ENCODE measurements at places on chromosomes 16 and 17.

DNA sequence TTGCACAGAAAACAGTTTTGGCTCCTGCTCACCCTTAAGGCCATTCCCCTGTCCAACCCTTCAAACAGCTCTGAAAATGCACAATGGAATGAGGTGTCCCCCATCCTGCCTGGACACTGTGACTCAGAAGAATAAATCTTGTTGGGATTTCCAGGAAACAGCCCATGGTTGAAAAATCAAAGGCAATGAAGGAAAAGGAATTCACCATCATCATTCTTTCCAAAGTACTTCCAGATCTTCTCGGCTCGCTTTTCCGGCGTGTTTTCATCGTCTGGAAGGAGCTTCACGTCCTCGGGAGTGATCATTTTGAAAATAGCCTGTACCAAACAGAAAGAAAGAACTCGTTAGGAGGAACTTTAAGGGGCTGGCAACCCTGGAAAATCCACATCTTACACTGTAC is 4.3 kb downstream of the RCVRN start:
- peak; percentile 90 for DNase-seq

GRCh38 chr17:39730095-39730921 is at the start of gene MIEN1:
MIEN1 (minus strand) TSS chr17:39730532; CDS start chr17:39730495, 37 bp downstream.
- peak; percentile 80 for DNase-seq

- no peak for DNase-seq
Observed at GRCh38 chr16:30346286-30346685, 8.8 kb downstream of the CD2BP2 start.

- DNase-seq = no peak
Observed at GRCh38 chr17:80639658-80640057, 95.0 kb downstream of the RPTOR start.

GRCh38 chr16:61797296-61797795 is 238.9 kb downstream of the CDH8 start:
- DNase-seq = peak; percentile 37

DNA sequence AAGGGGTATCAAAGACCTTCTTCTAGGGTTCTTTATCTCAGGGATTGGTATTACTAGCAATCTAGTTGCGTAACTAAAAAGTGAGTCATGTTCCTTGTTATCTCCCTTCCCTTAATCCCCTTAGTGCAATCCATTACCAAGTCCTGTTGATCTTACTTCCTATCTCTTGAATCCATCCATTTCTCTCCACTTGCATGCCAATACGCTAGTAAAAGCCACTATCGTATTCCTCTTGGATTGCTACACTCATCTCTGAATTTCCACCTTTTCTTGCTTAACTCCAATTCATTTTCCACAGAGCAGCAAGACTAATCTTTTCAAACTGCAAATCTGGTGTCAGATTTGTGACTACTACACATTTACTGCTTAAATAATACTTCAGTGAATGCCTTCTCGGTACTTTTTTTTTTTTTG is 1.8 kb upstream of the ADAT1 start:
- DNase-seq = peak; percentile 23

DNA sequence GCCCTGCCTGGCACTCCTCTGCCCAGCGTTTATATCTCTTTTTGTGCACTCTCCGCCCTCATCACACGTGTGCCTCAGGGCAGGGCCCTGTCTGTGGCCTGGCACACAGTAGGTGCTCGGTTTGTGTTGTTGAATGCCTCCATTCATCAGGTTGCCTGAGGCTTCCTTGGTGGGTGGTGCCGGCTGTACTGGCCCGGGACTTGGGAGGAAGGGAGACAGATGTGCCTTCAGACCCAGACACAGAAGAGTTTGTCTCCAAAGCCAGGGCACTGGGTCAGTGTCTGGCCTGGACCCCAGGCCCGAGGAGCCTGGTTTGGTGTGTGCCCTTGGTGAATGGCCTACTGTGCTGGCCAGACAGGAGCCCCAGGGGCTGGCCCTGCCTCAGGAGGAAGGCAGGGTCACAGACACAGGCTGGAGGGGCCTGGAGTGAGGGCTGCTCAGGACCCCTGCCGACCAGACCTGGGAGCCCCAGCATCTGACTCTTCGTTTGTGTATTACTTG is 71.6 kb downstream of the RAI1 start:
- no peak for DNase-seq

DNA sequence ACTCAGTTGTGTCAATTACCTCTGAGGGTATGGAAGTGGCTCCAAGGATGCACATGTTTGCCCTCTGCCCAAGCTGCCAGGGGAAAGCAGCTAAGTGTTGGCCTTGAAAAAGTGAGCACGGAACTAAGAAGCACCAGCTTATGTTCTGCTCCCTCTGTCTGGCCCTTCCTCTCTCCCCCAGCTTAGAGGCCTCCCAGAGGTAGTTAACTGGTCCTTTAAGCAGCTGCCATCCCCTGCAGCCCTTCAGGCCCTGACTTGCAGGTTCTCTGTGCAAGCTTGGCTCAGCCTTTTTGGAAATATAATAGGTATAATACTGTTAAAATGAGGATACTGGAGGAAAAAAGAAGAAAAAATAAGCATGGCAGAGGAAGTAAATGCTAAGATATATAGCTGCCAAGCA is 7.0 kb upstream of the UBE2Z start:
- DNase-seq = no peak

- peak; percentile 47 for DNase-seq
Observed at GRCh38 chr17:40516581-40517285, 15.3 kb upstream of the TNS4 start.

- DNase-seq = no peak
Observed at GRCh38 chr16:11552440-11552839, 34.3 kb downstream of the LITAF start.

GRCh38 chr17:39548494-39549225 is 59.1 kb downstream of the NEUROD2 start:
- no peak for DNase-seq

GRCh38 chr16:49928176-49929041 is 72.5 kb upstream of the ZNF423 start:
- DNase-seq = no peak

- DNase-seq = no peak
Observed at GRCh38 chr16:29770250-29770929, 7.7 kb upstream of the ZG16 start.

- DNase-seq = peak; percentile 44
Observed at GRCh38 chr16:72847187-72848027, 200.5 kb downstream of the ZFHX3 start.

DNA sequence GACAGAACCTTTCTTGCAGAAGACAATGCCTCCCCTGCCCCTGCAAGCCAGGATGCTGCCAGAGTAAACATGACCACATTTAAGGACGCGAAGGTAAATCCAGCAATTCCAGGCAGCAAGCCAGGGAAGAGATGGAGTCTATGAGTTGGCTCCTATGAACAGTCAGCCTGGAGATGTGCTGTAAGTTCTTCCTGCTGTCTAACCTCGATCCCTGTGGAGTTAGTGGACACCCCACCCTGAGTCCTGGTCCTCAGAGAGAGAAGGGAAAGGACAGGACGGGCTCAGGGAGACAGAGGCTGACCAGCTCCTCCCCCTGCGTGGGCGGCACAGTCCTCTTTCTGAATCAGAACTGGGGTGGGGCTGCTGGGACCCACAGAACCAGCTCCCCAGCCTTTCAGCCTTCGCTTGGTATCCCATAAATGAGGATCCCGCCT is 24.9 kb downstream of the CDC42EP4 start:
- DNase-seq = peak; percentile 50

DNA sequence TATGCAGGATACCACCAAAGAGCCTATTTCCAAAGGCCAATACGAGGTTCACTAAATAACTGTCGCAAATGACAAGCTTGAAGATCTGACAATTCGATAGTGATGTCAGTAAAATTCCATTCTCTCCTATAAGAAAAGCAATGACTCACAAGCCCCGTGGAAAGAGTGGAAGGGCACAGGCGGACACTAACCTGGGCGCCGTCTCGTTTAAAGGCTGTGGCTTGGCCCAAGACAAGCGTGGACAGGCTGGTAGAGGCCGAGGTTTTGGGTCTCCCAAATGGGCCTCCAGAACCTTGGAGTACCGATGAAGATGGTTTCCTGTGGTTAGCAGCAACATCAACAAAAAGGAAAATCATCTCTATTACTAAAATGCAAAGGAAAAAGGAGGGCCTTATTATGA is 16.5 kb upstream of the SLC38A8 start:
- DNase-seq = no peak

DNA sequence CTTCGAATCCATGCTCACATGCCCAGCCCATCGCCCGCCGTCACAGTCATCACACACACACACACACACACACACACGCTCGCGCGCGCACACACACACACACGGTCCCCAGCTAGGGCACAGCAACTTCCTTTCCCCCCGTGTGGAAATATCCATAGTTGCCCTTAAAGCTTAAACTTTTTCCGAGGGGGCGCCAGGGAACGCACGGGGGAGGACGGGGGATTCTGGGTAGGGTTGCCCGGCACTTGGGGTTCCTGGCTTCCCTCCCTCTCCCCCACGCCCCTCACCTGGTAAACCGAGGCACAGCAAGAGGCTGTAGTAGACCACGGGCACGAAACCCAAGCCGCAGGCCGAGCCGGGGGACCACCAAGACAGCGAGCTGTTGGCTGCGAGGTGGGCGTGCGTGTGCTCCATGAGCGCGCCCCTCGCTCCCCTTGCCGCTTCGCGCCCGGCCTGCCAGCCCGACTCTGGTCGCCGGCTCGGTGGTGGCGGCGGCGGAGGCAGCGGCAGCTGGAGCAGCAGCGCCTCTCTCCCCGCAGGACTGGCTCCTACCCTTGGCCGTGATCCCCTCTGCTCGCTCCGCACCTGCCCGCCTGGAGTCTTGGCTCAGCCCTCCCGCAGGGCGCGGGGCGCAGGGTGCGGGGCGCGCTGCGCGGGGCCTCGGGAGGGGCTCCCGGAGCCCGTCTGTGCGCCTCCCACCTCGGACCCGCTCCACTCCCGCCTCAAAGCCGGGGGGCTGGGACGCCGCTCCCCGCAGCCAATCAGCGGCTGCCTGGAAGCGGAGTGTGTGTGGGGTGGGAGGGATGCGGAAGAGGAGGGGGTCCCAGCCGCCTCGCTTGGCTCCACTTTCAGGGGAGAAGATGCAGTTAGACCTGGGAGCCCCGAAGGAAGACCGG is at the start of gene GPR139:
Gene GPR139, minus strand, starts transcription at position 688 of the 896 bp plus-strand sequence. Its CDS starts 274 bp downstream, at position 414.
- no peak for DNase-seq

DNA sequence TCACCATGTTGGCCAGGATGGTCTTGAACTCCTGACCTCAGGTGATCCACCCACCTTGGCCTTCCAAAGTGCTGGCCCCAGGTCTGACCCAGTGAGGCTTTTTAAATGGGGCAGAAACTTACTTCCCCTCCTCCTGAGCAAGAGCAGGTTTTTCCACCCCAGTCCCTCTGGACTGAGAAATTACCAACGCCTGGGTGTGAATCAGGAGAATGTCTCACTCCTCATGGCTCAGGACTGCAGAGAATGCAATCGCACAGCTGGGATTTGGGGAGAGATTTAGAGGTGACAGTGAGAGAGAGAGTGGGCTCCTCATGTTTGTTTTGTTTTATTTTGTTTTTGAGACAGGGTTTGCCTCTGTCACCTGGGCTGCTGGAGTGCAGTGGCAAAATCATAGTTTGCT is 203.6 kb downstream of the RAB11FIP4 start:
- DNase-seq = peak; percentile 65

DNA sequence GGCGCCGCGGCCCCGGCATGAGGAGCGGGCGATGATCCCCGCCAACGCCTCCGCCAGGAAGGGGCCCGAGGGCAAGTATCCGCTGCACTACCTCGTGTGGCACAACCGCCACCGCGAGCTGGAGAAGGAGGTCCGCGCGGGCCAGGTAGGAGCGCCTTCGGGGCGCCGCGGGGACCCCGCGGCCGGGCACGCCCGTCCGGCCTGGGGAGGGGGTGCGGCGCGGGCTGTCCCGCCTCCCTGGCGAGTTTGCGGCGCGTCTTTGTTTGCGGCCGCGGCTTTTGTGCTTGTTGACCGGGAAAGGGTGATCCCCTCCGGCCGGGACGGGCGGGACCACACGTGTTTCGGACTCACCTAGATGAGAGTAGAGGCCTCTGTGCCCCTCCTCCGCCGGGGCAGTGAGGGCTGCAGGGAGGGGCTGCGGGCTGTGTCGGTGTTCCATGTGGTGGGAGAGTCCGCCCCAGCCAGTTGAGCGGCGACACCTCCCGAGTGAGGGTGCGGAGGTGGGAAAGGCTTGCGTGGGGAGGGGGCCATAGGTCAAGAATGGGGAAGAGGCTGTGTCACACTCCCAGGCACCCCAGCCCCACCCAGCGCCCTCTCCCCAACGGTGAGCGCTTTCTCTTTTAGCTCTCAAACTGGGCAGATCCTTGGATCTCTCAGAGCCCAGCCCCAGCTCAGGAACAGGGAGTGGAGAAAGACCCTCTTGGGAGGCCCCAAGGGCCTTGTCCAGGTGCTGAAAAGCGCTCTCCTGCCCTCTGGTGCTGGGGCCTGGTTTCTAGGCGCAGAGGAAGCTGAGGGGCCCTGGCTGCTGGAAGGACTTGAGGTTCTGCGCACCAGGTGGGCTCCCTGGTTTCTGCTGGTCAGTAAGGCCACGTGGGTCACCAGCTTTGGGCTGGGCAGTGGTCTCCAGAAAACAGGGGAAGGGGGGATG is 923 bp downstream of the ANKRD13B start:
- DNase-seq = no peak

GRCh38 chr16:79662669-79663313 is 62.3 kb upstream of the MAF start:
- no peak for DNase-seq

DNA sequence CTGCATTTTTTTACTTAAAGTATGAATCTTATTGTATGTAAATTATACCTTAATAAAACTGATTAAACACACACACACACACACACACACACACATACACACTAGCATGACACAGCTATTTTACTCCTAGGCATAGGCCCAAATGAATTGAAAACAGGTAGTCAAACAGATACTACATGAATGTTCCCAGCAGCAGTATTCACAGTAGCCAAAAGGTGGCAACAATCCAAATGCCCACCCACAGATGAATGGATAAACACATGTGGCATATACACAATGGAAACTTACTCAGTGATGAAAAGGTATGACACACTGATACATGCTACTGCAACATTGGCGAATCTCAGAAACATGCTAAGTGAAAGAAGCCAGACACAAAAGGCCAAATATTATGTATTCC is 223.5 kb downstream of the CYB561 start:
- peak; percentile 16 for DNase-seq

- no peak for DNase-seq
Observed at GRCh38 chr17:20236578-20237227, 227.5 kb downstream of the SPECC1 start.

DNA sequence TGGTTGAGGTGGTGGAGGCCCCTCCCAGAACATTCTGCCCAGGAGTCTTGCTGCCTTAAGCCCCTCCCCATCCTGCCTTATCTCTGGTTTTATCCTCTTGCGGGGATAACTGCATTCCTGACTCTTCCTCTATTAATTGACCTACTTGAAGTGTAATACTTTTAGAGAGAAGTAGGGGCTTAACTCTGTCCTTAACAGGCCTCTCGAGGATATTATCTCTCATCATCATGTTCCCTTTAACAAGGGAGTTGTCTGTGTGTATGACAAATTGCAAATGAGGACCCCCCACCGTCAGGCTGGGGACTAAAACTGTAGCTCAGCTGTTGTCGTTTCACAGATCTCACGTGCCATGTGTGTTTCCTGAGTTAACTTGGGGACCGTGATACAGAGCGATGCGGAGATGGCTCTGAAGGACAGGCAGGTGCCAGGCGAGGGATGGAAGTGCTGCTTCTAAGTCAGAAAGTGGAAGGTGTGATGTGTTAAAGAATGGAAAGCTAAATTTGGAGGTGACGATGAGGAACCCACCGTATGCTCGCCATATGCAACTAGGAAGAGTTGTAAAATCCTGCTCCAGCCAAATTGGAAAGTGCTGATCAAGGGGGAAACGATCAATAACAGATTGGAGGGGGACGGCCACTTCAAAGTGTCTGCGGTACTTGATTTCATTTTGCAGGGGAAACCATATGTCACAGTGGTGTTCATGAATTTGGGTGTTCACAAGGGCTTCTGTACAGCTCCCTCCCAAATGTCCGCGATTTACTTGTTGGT is 106.3 kb downstream of the RPTOR start:
- no peak for DNase-seq

GRCh38 chr16:83793179-83793578 is 14.6 kb upstream of the HSBP1 start:
- no peak for DNase-seq
